ENCODE measurements at places on chromosomes 2 and 18.

GRCh38 chr2:225309516-225309915 lies 90.0 kb upstream of the NYAP2 start:
- no peak for DNase-seq

DNA sequence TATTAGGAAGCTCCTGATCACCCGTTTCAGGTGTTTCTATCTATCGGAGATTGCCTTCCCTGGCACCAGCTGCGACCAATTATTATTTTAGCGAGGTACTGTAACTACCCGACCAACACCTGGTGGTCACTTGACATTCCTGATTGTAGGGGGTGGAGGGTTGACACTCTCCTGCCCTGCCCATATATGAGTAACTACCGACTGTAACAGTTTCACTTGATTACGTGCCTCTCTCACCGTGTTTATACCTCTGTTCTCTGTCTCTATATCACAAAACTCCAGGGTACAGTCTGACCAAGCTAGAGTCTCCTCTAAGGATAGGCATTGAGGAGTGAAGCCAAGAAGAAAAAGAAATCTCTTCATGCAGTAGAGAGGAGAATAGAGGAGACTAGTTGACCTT lies 268.0 kb upstream of the LRATD1 start:
- DNase-seq = no peak

DNA sequence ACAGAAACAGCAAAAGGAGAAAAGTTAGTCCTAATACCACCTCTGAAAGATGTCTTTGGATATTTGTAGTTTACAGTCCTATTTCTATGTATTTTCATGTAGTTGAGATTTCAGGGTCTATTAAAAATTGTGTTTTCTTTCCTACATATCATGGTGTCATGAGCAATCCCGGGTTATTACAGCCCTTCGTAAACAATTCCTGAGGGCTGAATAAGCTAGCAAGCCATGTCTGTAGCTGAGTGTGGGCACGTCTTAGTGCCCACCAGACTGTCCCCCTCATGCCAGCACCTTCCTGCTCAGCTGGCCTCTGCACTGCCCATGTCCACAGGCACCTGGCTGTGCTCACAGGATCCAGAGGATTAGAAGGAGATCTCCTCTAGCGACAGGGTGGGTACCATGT lies 60.6 kb downstream of the CTIF start:
- DNase-seq = no peak

DNA sequence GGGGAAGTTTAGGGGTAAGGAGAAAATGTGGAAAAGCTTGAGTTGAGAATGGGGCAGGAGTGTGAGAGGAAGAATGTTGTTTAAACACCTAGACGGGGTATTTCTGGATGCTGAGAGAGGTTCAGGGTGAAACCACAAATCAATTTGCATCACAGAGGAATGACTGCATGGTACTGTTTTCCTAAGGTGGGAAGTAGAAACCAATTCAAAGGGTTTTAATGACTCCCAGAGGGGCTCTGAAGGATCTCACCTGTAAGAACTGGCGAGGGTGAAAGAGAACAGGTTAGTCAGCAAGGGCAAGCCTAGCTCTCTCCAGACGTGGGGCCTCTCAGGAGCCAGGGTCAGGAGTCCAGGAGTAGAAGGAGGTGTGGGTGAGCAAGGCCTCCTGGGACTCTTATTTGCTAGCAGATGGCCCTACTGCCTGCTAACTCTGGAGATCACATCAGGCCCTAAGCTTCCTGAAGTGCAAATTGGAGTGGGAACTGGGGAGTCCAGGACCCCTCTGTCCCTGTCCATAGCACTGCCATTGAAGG lies 133.0 kb upstream of the CELF4 start:
- no peak for DNase-seq

DNA sequence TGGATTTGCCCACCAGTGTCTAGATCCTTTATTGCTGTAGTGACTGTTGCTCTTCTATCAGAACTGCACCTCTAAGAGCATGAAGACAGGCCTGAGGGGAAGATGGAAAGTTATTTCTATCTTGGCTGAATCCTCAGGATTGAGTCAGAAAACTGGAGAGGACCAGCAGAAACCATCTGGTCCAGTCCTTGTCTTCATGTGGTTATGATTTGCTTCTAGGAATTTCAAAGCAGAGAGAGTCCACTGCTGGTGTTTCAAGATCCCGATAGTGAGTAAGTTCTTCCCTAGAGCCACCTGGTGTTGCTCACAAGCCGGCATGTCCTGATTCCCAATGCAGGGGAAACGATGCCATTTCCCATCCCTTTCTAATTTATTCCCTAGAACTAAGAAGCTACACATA lies 84.2 kb downstream of the NCKAP5 start:
- DNase-seq = no peak

DNA sequence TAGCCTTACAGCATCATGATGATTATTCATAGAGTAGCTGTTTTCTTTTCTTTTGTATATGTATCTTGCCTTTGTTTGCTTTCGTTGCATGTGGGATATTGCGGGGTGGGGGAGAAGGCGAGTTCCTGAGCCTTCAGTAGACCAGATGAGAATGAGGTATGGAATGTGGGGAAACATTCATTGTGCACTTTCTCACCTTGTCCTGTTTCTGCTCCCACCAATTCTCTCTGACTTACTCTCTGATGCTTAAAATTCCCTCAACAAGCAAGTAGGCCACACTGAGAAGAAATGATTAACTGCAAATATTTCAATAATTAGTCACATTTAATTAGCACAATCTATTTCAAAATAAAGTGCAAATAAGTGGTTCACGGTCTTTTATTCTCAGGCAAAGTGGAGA lies 31.0 kb downstream of the GKN2 start:
- DNase-seq = no peak

DNA sequence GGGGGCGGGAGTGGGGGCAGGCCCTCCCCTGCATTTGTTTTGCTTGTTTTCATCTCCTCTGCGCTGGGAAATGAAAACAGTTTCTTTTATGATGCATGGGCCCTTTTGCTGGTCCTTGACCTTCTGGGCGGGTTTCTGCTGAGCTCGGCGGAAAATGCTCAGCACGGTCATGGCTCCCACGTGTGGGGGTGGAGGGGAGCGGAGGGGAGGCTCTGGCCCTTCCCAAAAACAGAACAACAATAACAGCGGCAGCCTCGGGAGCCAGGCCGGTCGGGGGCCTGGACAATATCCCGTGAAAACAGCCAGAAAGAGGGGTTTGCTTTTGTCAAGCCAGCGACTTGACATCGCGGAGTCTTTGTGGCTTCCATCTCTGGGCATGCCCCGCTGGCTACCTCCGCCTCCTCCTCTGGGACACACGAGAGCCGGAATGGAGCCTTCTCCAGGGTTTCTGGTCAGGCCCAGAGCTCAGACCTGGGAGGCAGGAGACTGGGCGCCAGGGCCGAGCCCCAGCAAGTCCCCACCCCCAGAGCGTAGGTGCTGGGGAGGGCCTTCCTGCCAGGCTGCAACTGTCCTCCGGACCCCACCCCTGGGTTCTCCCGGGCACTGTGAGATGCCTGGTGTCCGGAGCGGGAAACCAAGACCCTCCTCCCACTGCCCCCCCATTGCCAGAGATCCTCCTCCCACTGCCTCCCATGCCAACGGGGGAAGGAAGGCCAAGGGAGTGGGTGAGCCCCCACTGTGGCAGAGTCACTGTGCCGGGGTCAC lies 35.9 kb upstream of the SNED1 start:
- DNase-seq = peak; percentile 78

GRCh38 chr2:67277450-67277849 lies 119.7 kb upstream of the ETAA1 start:
- DNase-seq = no peak

- no peak for DNase-seq
Measured at GRCh38 chr2:68766376-68766845, 31.8 kb downstream of the ARHGAP25 start.

DNA sequence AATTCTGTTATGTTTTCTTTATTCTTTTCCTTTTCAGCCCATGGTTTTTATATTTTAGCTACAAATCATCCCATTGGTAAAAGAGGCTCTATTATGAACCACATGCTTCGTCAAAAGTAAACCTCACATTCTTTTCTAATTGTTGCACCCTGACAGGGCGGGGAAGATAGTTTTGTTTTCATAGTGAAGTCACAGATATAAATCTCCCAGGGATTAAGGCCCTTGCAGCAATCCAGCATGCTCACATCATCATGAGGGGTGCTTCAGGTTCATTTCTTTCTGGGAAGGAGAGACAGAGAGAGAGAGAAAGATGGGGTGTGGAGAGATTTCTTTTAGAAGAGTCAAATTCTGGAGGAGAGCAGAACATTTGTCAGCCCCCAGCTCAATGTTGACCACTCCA lies 124.5 kb upstream of the CDC42EP3 start:
- DNase-seq = no peak

- DNase-seq = no peak
Measured at GRCh38 chr2:119114266-119114665, 44.3 kb downstream of the C1QL2 start.

DNA sequence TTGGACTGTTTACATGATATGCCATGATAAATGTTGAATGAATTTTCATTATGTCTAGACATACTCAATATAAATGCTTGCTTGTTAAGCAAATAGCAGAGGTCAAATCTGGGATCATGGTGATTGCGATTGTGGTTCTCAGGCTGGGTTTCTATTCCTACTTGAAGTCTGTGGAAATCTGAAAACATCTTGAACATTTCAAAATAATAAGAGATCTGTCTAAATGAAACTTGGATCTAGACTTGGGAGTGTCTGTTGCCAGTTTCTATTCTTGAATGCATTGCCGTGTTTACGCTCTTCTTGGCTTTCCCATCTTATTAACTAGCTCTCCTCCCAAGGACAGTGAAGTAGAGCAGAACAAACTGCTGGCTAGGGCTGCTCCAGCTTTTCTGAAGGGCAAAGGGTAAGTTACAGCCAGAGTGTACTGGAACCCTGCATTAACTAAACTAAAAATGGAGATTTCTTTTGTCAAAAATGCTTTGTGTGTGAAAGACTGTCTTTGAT lies 127.7 kb downstream of the DTNA start:
- DNase-seq = peak; percentile 38

DNA sequence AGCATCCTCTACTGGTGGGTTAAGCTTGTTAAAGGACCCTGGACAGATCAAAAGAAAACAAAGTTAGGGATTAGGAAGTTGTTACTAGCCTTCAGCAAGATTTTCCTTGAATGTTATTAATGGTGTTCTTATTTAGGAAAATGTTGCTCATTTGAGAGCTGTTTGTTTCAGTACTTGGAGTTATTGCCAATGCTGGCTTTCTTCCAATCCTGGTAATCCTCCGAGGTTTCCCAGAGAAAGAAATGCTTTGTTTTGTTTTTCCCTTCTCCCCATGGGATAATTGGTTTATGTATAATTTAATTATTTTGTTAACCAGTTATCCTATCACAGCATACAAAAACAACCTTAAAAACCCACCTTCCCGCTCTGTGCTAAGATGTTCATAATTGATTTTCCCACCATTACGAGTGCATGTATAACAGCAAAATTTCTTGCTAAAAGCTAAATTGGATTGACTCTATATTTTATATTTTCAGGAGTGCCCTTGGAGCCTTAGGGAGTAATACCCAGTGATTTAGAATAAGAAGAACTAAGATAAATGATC lies 79.8 kb downstream of the MGAT5 start:
- no peak for DNase-seq

GRCh38 chr2:168744844-168745243 lies 57.6 kb upstream of the NOSTRIN start:
- no peak for DNase-seq

DNA sequence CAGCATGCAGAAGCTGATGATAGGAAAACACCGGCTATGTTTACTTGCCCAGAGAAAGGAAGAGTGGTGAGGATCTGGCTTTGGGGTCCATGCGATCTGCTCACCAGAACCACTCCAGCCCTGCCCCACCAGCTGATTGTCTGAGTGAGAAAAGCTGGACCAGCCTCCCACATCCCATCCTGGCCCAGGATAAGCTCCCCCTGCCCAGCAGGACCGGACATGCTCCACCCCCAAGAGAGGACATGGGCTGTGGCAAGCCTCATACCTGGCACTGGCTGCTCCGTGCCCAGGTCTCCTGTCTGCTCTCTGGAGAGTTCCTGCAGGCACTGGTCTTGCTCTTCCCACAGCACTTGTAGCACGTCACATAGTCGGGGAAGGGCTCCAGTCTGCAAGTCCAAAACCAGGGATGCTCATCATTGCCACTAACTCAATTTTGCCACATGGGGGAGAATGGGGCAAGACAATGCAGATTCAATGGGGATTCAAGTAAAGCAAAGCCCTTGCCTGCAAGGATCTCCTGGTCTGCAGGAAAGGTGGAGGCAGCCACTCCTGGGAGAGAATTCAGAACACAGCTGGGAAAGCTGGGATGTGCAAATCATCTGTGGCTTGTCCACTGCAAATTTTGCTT lies 30.0 kb downstream of the SCTR start:
- no peak for DNase-seq

DNA sequence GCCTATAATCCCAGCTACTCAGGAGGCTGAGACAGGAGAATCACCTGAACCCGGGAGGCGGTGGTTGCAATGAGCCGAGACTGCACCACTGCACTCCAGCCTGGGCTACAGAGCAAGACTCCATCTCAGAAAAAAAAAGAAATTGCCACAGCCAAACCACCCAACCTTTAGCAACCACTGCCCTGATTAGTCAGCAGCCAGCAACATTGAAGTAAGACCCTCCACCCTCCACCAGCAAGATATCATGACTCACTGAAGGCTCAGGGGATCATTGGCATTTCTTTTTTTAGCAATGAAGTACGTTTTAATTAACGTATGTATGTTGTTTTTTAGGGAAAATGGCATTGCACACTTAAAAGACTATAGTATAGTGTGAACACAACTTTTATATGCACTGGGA lies 349.1 kb upstream of the ACVR2A start:
- DNase-seq = no peak

DNA sequence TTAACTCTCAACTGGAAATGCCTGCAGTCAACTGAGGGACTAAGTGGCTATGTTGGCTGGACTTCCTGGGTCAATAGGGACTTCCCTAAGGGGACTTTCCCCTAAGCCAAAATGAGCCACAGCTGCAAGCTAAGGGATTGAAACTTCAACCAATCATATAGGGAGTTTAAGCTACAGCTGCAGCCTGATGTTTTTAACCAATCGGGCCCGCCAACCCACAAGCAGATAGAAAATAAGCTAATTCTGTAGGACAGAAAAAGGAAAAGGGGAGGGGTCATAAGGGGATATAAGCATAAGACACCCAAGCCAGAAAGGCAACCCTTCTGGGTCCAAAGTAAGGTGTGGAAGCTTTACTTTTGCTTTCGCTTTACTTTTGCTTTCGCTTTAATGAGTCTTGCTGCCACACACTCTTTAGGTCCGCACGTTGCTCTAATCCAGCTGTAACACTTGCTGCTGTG lies 927.5 kb downstream of the ERBB4 start:
- DNase-seq = no peak

DNA sequence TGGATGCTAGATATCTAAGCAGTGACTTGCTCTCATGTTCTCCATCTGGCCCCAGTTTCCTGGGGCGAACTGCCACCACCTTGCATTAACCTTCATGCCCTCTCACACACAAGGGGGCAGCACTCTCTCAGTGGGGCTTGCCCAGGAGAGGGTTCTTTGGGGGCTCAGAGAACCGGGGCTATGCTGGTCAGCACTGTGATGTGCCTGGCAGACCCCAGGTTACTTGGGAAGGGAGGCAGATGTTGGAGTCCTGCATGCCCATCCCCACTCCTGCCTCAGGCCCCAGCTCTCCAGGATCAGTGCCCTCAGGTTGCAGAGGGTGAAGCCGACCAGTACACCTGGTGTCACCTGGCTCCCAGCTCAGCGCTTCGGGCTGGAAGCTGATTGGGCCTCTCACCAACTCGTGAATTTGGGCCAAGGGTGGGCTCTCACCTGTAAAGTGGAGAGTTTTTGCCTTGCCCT lies 396.2 kb upstream of the HS6ST1 start:
- no peak for DNase-seq

Measured in right renal pelvis (tissue), 4 donors.